CD4-positive, alpha-beta T cell treated with Interleukin-12 subunit alpha and Interleukin-12 subunit beta, for 1 hour (primary cell): ENCODE measurements at places on chromosomes 4 and X.
A peak's percentile ranks its signal among the peaks of the same experiment; 100 is the strongest.

GRCh38 chr4:24729119-24729730 is 66.1 kb upstream of the SOD3 start:
- no peak for DNase-seq

DNA sequence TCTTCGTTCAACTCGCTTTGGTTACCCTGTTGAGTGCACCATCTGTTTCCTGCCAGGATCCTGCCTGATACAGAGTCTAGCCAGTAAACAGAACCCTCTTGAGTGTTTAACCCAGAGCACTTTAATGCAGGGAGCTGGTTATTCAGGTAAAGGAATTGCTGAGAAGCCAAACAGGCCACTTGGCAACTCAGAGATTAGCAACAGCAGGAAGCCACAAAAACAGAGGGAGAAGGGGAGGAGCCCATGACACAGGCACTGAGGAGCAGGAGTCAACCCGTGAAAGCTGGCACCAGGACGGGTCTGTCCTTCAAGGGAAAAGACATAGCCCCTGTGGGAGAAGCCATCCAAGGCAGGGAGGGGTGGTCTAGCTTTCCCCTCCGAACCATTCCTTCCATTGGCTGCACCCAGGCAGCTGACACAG is 641.4 kb downstream of the ZNF674 start:
- no peak for DNase-seq

DNA sequence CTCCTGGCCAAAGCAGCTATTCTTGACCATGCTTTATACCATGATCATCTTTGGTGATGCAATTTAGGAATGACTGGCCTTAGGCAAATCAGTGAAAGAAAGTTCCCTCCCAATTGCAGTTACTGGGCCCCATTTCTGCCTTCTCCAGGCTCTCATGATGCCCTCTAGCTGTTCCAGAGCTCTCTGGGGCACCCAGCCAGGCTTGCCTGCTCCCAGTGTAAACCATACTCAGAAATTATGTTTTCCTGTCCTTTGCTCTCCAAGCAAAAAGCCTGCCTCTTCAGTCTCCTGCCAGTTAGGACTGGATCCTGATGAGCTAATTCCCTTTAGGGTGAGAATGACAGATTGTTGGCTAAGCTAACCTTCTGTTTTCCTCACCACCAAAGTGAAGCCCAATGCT is 85.3 kb upstream of the RBPJ start:
- no peak for DNase-seq

- no peak for DNase-seq
Measured at GRCh38 chr4:83875437-83875836, 339.5 kb downstream of the GPAT3 start.

DNA sequence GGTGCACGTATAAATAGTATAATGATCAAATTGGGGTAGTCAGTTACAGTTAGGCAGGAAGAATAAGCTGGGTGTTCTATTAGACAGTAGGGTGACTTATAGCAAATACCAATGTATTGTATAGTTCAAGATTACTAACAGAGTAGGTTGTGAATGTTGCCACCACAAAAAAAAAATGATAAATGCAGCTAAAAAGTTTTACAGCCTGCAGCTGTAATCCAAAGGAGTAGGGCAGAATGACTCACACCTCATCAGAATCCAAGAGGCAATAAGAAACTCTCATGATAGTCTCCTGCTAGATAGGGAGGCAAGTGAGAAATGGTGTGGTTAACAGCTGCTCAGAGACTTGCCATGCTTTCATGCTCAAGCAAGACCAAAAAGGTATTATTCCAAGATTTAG is 19.6 kb upstream of the TCEAL4 start:
- no peak for DNase-seq

GRCh38 chrX:69128588-69128987 is 36.7 kb downstream of the PJA1 start:
- no peak for DNase-seq

GRCh38 chr4:10891866-10892265 is 207.3 kb upstream of the CLNK start:
- no peak for DNase-seq

- DNase-seq = no peak
Measured at GRCh38 chrX:48107717-48108116, 22.7 kb upstream of the SPACA5B start.

GRCh38 chr4:143252478-143252877 is 67.8 kb downstream of the USP38 start:
- DNase-seq = no peak

GRCh38 chr4:128524311-128524710 is 236.7 kb upstream of the PGRMC2 start:
- DNase-seq = no peak

DNA sequence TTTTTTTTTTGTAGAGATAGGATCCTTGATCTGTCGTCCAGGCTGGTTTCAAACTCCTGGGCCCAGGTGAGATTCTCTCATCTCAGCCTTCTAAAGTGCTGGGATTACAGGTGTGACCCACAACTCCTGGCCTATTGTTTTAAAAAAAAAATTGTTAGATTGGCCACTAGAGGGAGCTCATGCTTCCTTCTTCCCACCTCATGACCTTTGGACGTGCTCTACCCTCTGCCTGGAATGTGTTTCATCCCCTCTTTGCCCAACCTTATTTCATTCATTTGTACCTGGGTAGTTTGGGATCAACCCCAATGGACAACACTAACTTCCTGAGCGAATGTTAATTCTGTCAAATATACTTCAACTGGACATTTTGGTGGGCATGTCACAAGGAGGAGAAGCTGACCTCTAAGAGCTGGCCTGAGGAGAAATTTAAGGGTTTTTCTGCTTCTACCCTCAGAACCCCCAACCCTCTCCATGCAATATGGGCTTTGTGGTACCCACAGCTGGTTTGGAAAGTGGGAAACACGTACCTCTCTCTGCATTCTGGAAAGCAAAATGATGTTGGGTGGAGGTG is 6.4 kb downstream of the PPEF2 start:
- DNase-seq = peak; percentile 41

DNA sequence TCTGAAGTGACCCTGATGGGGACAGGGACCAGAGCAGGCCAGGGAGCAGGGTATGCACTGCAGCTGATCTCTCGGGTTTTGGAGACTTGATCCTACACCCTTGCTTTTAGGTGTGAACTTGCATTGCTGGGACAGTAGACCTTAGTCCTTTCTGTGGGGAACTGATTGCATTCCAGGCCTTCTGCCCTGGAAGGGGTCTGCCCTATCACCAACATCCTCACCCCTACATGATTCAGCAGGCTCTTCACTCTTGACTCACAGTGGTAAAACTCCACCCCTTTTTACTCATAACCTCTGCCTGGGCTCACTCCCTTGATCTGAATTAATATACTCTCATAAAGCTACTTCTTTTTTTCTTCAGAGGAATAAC is 6.6 kb upstream of the DDX60L start:
- DNase-seq = no peak

- no peak for DNase-seq
Measured at GRCh38 chr4:112343330-112344080, 46.3 kb downstream of the ALPK1 start.

DNA sequence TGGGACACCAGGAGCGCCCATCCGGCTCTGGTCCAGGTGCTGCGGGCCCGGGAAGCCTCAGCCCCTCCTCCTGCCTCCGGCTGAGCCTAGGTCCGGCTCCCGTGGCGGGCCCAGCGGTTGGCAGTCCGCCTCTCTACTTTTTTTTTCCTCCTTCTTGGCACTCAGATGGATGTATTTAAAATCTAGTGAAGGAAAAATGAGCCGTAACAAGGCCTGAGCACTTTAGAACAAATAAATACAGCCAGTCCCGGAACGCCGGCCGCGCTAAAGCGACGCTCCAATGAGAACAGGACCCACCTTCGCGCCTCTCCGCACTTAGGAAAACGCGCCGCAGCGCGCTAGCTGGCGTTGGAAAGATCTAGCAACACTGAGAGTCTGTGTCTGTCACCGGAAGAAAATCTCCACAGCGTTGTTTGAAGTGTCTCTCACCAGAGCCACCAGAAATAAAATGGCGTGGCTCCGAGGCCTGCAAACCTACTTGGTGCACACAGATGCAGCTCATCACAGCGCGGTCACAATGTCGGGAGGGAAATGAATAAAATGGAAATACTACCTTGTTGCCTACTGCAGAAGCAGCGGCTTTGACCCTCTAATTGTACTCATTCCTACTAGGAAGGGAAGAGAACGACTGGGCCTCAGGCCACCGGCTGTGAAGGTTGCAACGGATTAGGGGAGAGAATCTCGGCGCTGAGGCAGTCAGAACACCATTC is 4.7 kb downstream of the NEUROG2 start:
- DNase-seq = no peak
